ENCODE measurements at places on chromosomes 1 and 21.

GRCh38 chr1:116819081-116819480 is 64.9 kb downstream of the CD2 start:
- no peak for DNase-seq

GRCh38 chr1:214635506-214635905 is 32.5 kb downstream of the CENPF start:
- no peak for DNase-seq

DNA sequence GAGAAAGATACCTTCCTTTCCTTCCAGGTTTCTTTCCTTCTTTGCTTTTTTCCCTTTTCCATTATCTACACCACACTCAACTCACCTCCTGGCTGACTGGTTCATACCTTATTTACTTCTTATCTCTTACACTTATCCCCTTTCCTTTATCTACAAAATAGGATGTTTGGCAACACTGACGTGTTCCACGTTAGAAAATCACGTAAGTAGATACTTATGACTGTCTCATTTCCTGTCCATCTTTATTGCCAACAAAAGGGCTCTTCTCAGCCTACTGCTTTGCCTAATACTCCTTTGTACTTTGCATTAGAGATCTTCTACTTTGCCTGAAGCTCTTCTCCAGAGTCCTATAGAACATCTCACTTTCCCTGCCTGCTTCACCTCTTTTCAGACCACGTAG is 25.1 kb downstream of the SYNJ1 start:
- DNase-seq, result no peak

DNA sequence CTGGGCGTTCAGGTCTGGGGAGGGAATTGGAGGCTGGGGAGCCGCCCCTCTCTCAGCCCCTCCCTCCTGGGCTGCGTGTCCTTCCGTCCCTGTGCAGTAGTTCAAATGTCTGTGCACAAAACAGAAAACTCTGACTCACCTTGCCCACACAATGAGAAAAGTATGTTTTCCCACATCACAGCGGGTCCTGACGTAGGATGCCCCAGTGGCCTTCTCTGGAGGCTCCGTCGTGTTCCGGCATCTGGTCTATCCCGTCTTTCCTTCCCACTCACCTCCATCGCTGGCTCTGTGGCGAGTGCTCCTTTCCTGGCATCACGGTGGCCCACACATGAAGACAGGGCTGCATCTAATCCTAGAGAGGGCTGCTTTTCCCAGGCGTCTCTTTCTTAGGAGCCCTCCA is 224.0 kb downstream of the KAZN start:
- DNase-seq, result no peak

- DNase-seq, result no peak
Observed at GRCh38 chr1:92299477-92300150, 755 bp downstream of the RPAP2 start.

DNA sequence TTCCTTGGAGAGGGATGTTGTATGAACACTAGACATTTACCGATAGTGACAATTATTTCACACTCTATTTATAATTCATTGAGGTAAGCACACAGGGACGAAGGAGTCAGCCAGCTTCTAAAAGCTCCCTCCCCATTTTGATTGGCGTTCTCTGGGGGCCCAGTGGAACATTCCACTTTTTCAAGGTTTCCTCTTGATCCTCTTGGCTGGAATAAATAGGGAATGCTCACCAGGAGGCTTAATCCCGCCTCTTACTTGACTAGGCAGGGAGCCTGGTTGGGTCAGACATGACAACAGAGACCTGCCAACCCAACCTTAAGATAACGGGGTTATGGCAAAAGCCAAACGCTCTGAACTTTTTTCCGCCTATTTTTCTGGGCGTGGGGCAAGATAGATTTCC is 974 bp downstream of the ACTN2 start:
- no peak for DNase-seq

DNA sequence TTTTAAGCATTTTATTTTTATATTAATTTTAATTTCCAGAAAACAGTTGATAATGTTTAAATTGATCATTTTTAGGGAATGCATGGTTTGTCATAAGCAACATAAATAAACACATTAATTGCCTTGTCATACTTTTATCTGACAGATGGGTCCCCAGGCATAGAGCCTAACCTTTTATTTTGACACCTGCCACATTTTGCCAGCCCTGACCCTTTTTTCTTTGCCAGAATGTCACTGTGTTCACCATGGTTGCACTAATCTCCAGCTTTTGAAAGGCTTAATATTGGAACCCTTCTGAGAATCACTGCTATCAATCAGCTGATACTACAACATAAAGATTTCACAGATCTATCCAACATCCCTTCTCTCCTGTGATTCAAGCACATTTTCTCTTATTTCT is 56.0 kb upstream of the DPYD start:
- no peak for DNase-seq
